ENCODE measurements at places on chromosomes 3 and 15. TPM values are rescaled to one million over a fixed set of nuclear protein-coding genes. Genes with fewer than 3 reads are reported as not detected.

GRCh38 chr3:191762323-191762960, 301.5 kb downstream of the PYDC2 start:
- DNase-seq = no peak
- H3K4me1 ChIP-seq = peaks cover 8% of the 10 kb centered on the region
- no peaks in the 10 kb centered on the region for H3K36me3 ChIP-seq
- H3K27me3 ChIP-seq = no peaks in the 10 kb centered on the region
- no peak overlapping the region for H3K4me3 ChIP-seq

DNA sequence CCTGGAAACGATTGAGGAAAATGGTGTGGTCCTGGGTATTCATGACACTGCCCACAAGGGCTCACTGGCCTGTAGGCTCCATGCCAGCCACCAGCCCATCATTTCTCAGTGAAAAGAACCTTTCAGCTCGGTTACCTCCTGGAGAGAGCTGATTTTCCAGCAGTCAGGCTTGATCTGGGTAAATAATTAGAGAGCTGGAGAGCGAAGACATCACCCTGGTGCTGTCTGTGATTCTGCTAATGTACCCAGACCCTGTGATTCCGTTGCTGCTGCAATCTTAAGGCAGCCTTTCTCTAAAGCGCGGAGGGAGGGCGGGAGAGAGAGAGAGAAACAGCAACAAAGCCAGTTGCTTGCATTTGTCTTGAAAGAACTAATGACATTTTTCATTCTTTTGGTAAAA, 221.9 kb upstream of the TOPAZ1 start:
- no peaks in the 10 kb centered on the region for H3K4me1 ChIP-seq
- H3K36me3 ChIP-seq = no peaks in the 10 kb centered on the region
- H3K27me3 ChIP-seq = peaks cover 14% of the 10 kb centered on the region
- H3K4me3 ChIP-seq = no peak overlapping the region
- DNase-seq = no peak

DNA sequence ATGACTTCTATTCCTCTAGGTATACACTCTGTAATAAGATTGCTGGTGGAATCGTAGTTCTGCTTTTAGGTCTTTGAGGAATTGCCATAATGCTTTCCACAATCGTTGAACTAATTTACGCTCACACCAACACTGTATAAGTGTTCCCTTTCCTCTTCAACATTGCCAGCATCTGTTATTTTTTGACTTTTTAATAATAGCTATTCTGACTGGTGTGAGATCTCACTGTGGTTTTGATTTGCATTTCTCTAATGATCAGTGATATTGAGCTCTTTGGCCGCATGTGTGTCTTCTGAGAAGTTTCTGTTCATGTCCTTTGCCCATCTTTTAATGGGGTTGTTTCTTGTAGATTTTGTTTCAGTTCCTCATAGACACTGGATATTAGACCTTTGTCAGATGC, 12.8 kb downstream of the NXPE3 start:
- H3K36me3 ChIP-seq = peaks cover 3% of the 10 kb centered on the region
- no peaks in the 10 kb centered on the region for H3K27me3 ChIP-seq
- DNase-seq = no peak
- no peaks in the 10 kb centered on the region for H3K4me1 ChIP-seq
- H3K27ac ChIP-seq = no peak overlapping the region

The EAF1 gene
- 13.6 TPM for polyA plus RNA-seq

All from keratinocyte (primary cell).